ENCODE measurements at places on chromosomes 4 and X.

- DNase-seq = no peak
Observed at GRCh38 chr4:149897783-149898182, 82.1 kb upstream of the IQCM start.

GRCh38 chrX:40855411-40855810 is 120.1 kb upstream of the MED14 start:
- peak; percentile 49 for DNase-seq

DNA sequence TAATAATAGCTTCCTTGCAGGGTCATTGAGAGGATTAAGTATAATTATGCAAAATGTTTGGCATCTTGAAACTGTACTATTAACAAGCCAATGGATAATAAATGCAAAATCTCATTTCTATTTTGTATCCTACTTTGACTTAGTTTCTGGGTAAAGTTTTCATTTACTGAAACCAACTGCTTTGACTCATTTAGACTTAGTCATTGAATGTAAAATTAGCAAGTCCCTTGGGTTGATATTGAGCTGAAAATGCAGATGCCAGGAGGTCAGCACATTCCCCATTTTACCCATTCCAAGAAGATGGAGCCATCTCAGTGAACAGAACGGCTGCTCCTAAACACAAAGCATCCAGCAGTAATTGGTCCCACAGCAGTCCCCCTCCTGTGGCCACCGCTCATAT is 74.7 kb upstream of the GATB start:
- DNase-seq = no peak

GRCh38 chr4:108224611-108225053 is 55.9 kb upstream of the LEF1 start:
- no peak for DNase-seq

DNA sequence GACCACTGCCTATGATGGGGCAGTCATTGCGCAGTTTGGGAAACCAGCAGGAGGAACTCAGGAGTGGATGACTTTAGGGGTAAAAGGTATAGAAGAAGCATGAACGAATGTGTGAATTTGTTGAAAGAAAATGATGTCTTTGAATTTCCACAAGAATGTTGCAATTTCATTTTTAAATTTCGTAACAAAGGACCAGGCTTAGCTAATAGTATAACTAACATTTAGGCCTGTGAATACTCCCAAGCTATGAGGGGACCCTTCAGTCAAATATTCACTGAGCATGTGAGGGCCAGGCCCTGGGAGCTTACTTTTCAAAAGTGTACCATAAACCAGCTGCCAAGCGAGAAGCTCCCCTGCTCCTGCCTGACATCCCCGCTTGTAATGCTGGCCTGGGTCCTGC is 5.3 kb downstream of the MPC1L start:
- no peak for DNase-seq

Measured in AG09309 (cell line).